ENCODE measurements at places on chromosomes 13 and 19.

- H3K27ac ChIP-seq: no peak overlapping the region
- no peak for DNase-seq
- peaks cover 4% of the 10 kb centered on the region for H3K4me1 ChIP-seq
- no peaks in the 10 kb centered on the region for H3K27me3 ChIP-seq
Observed at GRCh38 chr19:2808129-2808941, 11.3 kb upstream of the ZNF554 start.

DNA sequence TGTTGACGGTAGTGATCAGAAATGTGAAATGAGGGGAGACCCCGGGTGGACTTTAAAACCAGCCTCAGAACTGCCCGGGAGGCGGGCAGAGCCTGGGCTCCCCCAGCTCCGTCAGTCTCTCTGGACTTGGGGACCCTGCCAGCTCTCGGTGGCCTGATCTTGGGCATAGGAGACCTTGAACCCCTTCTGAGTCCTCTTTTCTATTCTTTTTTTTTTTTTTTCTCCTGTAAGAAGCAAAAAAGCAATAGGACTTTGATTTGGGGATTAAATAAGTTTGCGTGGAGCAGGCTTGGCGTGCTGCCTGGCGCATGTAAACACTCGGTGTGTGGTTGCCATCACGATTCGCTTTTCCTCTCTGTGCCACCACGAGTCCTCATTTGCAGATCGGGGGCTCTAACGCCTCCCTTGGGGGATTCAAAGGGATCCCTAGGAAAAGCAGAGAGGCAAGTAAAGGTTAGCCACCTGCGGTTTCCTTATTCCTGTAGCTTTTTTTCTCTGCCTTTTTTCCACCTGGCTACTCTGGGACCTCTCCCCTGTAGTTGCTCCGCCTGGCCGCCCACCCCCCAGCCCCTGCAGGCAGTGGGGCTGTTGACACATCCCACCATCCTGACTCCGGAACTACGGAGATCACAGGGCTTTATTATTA lies 1.3 kb downstream of the SAFB start:
- peak overlapping the region; percentile 17 for H3K27ac ChIP-seq
- peaks cover 16% of the 10 kb centered on the region for H3K4me1 ChIP-seq
- peaks cover 53% of the 10 kb centered on the region for H3K36me3 ChIP-seq

- no peaks in the 10 kb centered on the region for H3K27me3 ChIP-seq
- H3K36me3 ChIP-seq: no peaks in the 10 kb centered on the region
- no peak overlapping the region for H3K4me3 ChIP-seq
Observed at GRCh38 chr13:22126433-22127021, 455.7 kb downstream of the FGF9 start.

DNA sequence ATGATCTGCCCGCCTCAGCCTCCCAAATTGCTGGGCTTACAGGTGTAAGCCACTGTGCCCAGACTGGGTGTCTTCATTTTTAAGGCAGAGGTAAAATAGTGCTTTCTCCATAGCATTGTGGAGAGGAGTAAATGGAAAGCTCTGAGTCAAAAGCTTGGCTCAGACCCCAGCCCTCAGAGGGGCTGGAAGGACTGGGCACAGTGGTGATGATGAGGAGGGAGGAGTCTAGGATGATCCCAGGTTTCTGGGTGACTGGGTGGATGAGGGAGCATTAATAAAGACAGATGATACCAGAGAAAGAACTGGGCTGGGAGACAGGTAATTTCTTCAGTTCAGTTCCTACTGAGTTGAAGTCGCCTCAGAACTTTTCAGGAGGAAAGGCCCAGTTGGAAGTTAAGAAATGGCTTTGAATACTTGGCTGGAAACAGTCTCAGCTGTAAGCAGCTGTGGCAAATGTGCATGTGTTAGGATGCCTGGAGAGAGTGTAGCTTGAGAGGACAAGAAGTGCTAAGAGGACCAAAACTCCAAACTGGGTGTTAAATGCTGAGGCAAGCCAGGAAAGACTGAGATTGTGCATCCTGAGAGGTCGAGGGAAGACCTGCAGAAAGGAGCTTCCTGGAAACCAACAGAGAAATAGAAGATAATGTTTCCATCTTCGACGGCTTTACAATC lies 37.1 kb upstream of the MEDAG start:
- H3K27me3 ChIP-seq: no peaks in the 10 kb centered on the region
- H3K36me3 ChIP-seq: no peaks in the 10 kb centered on the region
- peaks cover 36% of the 10 kb centered on the region for H3K4me1 ChIP-seq
- H3K4me3 ChIP-seq: peak overlapping the region; percentile 64

GRCh38 chr13:49597043-49597641 lies 11.8 kb upstream of the RCBTB1 start:
- no peaks in the 10 kb centered on the region for H3K4me1 ChIP-seq
- peaks cover 3% of the 10 kb centered on the region for H3K27me3 ChIP-seq
- no peaks in the 10 kb centered on the region for H3K36me3 ChIP-seq
- no peak overlapping the region for H3K4me3 ChIP-seq
- H3K27ac ChIP-seq: no peak overlapping the region

DNA sequence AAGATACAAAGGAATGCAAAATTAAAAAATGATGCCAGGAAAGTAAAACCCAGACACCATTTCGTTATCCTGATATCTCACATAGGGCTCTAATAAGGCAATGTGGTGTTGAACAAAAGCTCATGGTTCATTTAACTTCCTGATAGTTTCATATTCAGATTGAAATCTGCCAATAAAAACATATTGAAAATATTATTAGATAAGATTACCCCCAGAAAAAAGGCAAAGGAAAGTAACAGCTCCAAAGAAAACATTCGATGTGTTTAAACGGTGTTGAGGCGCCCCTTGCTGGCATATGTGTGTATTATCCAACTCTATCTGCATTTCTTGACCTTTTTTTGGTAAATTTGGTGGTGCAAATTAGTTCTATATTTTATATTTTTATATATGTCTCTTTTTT lies 75.9 kb downstream of the ESD start:
- peaks cover 1% of the 10 kb centered on the region for H3K4me1 ChIP-seq
- no peak overlapping the region for H3K4me3 ChIP-seq
- H3K27ac ChIP-seq: no peak overlapping the region
- peaks cover 11% of the 10 kb centered on the region for H3K36me3 ChIP-seq
- no peaks in the 10 kb centered on the region for H3K27me3 ChIP-seq
- DNase-seq: peak; percentile 63

- DNase-seq: no peak
- no peaks in the 10 kb centered on the region for H3K27me3 ChIP-seq
- H3K4me3 ChIP-seq: no peak overlapping the region
- H3K27ac ChIP-seq: no peak overlapping the region
Observed at GRCh38 chr13:33828431-33829129, 10.6 kb downstream of the RFC3 start.

- H3K4me3 ChIP-seq: no peak overlapping the region
- H3K36me3 ChIP-seq: no peaks in the 10 kb centered on the region
- H3K27me3 ChIP-seq: no peaks in the 10 kb centered on the region
- H3K27ac ChIP-seq: no peak overlapping the region
- no peak for DNase-seq
Observed at GRCh38 chr13:73365681-73366080, 306.9 kb downstream of the KLF5 start.

- no peak overlapping the region for H3K27ac ChIP-seq
- no peaks in the 10 kb centered on the region for H3K4me1 ChIP-seq
- H3K27me3 ChIP-seq: peaks cover 19% of the 10 kb centered on the region
- no peak for DNase-seq
- no peaks in the 10 kb centered on the region for H3K36me3 ChIP-seq
Observed at GRCh38 chr19:31574251-31574973, 225.2 kb upstream of the TSHZ3 start.

GRCh38 chr13:41650706-41651105 lies 193.4 kb downstream of the RGCC start:
- H3K4me1 ChIP-seq: peaks cover 7% of the 10 kb centered on the region
- DNase-seq: no peak
- no peaks in the 10 kb centered on the region for H3K27me3 ChIP-seq
- H3K27ac ChIP-seq: no peak overlapping the region

- H3K27ac ChIP-seq: peak overlapping the region; percentile 37
- peaks cover 51% of the 10 kb centered on the region for H3K36me3 ChIP-seq
- H3K4me3 ChIP-seq: peak overlapping the region; percentile 73
- H3K27me3 ChIP-seq: no peaks in the 10 kb centered on the region
- no peak for DNase-seq
- H3K4me1 ChIP-seq: peaks cover 62% of the 10 kb centered on the region
Observed at GRCh38 chr19:1255186-1256161, 7.1 kb downstream of the MIDN start.

DNA sequence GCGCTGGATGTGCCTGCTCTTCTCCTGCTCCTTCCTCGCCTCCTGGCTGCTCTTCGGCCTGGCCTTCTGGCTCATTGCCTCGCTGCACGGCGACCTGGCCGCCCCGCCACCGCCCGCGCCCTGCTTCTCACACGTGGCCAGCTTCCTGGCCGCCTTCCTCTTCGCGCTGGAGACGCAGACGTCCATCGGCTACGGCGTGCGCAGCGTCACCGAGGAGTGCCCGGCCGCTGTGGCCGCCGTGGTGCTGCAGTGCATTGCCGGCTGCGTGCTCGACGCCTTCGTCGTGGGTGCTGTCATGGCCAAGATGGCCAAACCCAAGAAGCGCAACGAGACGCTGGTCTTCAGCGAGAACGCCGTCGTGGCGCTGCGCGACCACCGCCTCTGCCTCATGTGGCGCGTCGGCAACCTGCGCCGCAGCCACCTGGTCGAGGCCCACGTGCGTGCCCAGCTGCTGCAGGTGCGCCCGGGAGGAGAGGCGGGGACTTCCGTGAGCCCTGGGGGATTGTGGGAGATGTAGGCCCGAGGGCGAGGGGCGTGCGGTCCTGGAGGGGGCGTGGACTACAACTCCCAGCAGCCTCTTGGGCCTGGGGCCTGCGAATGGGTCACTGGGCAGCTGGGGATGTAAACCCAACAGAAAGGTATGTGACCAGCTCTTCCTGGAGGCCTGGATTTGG lies 6.7 kb downstream of the KCNJ14 start:
- H3K36me3 ChIP-seq: peaks cover 27% of the 10 kb centered on the region
- H3K4me1 ChIP-seq: peaks cover 11% of the 10 kb centered on the region
- no peak overlapping the region for H3K27ac ChIP-seq
- no peak for DNase-seq
- peak overlapping the region; percentile 8 for H3K4me3 ChIP-seq
- H3K27me3 ChIP-seq: no peaks in the 10 kb centered on the region

DNA sequence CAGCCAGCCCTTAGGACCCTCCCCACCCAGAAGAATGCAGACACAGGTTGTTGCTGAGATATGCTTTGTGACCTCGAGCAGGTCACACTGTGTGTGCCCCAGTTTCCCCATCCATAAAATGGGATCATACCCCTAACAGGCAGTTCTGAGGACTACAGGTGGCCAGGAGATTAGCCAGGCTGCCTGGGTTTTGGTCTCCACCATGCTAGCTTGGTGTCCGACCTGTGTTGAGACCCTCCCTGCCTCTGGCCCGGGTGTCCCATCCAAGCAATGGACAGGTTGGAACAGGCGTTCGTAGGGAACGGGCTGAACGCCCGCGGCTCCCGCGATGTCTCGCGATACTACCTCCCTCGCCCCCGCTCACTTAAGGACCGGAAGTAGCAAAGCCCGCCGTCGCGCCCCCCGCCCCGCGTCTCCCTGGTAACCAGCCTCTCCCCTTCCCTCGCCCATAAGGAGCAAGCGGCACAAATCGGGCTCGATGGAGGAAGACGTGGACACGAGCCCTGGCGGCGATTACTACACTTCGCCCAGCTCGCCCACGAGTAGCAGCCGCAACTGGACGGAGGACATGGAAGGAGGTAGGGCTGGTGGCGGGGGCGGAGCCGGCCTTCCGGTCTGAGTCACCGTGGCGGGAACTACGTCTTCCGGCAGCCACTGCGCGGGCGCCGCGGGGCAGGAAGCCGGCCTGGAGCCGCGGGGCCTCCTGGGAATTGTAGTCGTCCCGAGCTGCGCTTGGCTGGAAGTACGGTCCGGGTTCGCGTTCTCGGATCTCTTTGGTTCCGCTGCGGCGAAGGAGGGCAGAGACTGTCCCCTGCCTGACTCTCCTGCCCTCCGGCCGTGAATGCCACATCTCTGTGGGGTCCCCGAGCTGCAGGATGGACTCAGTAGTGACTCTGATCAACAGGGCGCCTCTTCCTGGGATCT lies 45.4 kb downstream of the SMIM24 start:
- peaks cover 9% of the 10 kb centered on the region for H3K4me1 ChIP-seq
- H3K27ac ChIP-seq: peak overlapping the region; percentile 81
- DNase-seq: peak; percentile 97
- H3K4me3 ChIP-seq: peak overlapping the region; percentile 63

GRCh38 chr13:111283991-111284390 lies 36.5 kb upstream of the TEX29 start:
- H3K4me3 ChIP-seq: no peak overlapping the region
- H3K27ac ChIP-seq: no peak overlapping the region
- peaks cover 8% of the 10 kb centered on the region for H3K4me1 ChIP-seq

DNA sequence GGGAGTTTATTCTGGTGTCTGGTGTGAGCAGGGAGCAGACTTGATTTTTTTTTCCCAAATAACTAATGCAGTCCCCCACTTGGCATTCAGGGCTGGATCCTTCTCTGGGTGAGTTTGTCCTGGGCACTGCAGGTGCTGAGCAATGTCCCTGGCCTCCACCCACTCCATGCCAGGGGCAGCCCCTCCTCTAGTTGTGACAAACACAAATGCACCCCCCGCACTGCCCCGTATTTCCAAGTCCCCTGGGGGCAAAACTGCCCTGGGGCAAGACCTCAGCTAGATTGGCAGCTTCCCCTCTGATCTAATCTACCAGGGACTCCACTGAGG lies 6.4 kb downstream of the MOB3A start:
- H3K27ac ChIP-seq: peak overlapping the region; percentile 66
- peaks cover 50% of the 10 kb centered on the region for H3K4me1 ChIP-seq
- H3K27me3 ChIP-seq: no peaks in the 10 kb centered on the region
- H3K36me3 ChIP-seq: peaks cover 17% of the 10 kb centered on the region
- H3K4me3 ChIP-seq: no peak overlapping the region

- no peak overlapping the region for H3K27ac ChIP-seq
- peaks cover 51% of the 10 kb centered on the region for H3K36me3 ChIP-seq
- DNase-seq: no peak
Observed at GRCh38 chr13:20782116-20782708, 8.5 kb upstream of the EEF1AKMT1 start.

GRCh38 chr13:109384491-109385241 lies 401.7 kb downstream of the IRS2 start:
- no peaks in the 10 kb centered on the region for H3K27me3 ChIP-seq
- no peak overlapping the region for H3K4me3 ChIP-seq
- H3K27ac ChIP-seq: peak overlapping the region; percentile 61
- no peaks in the 10 kb centered on the region for H3K36me3 ChIP-seq
